Spleen (tissue), 13 donors: ENCODE measurements at places on chromosomes 12 and 14.

DNA sequence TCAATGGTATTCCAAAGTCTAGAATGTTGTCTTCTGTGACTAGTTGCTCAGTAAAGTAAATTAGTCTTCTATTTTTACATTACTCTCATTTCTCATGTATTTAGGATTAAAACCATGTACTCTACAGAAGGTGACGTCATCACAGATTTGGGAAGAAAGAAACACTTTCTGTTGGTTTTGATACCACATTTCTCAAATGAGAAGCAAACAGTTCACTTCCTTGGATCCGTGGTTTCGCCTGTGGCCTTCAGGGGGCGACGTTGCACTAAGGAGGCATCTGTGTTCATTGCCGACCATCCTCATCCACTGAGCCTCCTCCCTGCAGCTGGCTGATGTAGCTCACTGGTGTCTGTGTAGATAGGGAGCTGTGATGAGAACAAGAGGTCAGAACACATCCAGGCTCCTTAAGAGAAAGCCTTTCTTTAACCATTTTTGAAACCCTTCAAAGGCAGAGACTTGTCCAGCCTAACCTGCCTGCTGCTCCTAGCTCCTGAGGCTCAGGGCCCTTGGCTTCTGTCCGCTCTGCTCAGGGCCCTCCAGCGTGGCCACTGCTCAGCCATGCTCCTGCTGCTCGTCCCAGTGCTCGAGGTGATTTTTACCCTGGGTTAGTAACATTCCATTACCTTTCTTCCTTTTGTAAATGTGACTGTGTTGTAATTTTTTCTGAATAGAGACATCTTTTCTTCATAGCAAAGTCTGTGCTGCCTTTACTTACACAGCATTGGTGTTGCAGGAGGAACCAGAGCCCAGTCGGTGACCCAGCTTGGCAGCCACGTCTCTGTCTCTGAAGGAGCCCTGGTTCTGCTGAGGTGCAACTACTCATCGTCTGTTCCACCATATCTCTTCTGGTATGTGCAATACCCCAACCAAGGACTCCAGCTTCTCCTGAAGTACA, 220.6 kb upstream of the OR4E1 start:
- peak; percentile 71 for DNase-seq

- no peak for DNase-seq
Observed at GRCh38 chr14:91067186-91067585, 6.7 kb upstream of the RPS6KA5 start.

DNA sequence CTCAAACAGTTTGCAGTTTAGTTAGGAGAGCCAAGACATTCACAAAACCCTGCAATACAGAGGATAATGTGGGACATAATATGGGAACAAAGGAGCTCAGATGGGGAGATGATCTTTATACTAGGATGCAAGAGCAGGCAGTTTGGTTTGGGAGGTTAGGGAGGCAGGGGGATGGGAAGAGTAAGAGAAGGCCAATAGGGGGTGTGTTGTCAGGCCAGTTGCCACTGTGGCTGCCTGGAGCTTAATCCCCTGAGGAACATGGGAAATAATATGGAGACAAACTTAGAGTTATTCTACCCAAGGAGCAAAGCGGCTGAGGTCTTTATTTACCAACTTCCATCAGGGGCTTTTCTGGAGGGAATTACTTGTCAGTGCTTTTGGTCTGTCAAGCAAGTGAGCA, 10.0 kb upstream of the CSRP2 start:
- no peak for DNase-seq

GRCh38 chr14:31419967-31420318, 407 bp downstream of the HEATR5A start:
- peak; percentile 94 for DNase-seq

- DNase-seq = no peak
Observed at GRCh38 chr14:89794096-89794495, 160.4 kb downstream of the EFCAB11 start.

GRCh38 chr12:89451841-89452251, 72.8 kb downstream of the GALNT4 start:
- DNase-seq = no peak

DNA sequence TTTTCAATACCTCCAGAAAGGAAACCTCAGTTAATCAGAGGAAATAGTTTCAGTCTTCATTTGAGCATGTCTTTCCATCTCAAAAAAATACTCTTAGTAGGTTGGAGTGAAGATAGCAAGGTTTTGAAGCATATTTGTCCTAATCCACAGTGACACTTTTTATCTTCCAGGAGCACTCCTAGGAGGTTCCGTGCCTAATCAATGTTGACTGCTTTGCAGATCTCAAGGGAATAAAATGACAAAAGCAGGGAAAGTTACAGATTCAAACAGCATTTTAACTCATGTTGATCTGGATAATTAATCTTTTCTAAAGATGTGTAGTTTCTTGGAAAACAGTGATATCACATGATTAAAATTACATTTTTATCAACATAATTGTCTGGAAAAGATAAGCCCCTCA, 213.9 kb downstream of the ANO6 start:
- DNase-seq = no peak

DNA sequence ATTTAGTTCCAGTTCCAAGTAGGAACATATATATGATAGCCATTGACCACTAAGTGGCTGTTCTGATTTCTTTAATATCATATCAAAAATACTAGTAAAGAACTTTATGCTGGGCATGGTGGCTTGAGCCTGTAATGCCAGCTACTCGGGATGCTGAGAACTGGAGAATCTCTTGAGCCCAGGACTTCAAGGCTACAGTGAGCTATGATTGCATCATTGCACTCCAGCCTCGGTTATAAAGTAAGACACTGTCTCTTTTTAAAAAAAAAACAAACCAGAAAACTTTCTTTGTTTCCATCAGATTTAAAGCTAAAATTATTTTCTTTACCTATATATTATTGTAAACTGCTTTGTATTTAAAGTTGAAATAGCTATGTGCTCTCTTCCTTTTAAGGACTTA, 127.0 kb downstream of the SCAF11 start:
- DNase-seq = no peak

GRCh38 chr14:26933431-26933830, 335.6 kb upstream of the NOVA1 start:
- no peak for DNase-seq

GRCh38 chr12:127411166-127411915, 855.6 kb upstream of the TMEM132C start:
- no peak for DNase-seq

DNA sequence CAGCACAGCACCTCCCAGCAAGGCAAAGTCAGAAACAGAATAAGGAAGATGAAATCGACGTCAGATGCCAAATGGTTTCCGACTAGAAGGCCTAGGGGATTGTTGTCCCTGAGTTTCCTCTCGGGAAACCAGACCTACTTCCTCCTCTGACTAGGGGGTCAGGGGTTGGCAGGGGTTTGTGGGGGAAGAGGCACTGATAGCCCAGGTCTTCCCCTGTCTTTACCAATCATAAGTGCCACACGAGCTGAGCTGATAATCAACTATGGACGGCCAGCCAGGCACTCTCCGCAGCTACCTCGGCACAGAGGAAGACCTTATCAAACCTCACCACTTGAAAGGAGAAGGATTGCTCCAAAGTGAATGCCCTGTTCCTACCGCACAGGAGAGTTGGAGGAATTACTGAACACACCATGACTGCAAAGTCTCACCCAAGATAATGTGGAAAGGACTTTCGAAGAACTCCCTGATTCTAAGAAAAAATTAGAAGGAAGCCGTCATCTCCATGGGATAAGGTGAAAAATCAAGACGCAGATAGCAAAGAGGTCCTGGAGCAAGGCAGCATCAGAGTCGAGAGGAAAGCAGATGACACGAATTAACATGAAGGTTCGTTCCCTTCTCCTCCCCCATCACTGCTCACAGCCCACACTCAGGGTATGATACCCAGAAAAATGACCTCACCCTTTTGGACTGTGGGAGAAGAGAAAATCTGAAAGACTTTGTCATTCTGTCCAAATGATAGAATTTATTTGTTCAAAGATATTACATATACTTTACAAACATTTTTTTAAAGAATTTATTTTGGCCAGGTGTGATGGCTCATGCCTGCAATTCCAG, 77.7 kb upstream of the MED13L start:
- DNase-seq = no peak

DNA sequence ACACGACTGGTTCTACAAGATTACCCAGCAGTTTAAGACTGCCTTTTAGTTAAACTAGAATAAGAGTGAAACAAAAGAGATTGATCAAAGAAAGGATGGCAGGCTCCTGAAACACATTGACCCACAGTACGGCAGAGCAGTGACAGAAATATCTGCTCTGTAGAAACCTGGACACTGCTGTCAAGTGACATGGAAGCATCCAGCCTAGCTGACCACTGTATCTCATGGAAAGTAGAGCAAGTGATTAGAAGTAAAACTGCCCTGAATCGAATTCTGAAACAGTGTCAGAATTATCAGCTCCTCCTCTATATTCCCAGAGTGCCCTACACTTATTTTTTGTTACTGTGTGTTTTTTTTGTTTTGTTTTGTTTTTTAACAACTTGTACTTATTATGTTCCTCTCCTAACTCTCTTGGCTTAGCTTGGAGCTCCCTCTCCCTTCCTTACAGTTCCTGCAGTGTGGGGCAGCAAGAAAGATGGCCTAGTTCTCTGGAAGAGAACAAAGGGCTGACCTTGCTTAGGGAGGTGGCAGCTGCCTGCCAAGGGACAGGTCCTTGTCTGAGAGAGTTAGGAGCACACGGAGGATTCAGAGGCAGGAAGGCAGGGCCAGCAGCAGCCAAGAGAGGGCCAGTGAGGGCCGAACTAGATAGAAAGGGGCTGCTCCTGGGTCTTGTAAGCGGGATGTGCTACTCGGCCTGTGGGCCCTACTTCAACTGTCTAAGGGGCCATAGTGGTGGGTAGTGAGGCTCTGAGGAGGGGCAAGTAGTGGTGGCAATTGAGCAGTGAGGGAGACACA, 97.2 kb downstream of the PTPRR start:
- no peak for DNase-seq

GRCh38 chr12:79514730-79515529, 175.8 kb downstream of the PAWR start:
- no peak for DNase-seq

GRCh38 chr14:101726295-101726953, 35.1 kb upstream of the PPP2R5C start:
- DNase-seq = no peak

- DNase-seq = no peak
Observed at GRCh38 chr12:30016540-30017055, 232.9 kb upstream of the TMTC1 start.

DNA sequence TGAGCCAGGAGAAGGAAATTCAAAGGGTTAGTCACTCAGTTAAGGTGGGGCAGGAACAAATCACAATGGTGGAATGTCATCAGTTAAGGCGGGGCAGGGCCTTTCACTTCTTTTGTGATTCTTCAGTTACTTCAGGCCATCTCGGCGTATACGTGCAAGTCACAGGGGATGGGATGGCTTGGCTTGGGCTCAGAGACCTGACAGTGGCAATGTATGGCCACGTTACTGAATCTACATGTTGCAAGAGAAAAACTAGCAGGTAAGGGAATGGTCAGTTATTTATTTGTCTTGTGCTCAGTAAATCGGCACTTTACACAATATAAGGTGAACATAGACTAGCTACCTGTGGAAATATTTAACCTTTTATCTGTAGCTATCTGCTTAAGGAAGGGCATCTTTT, 11.9 kb downstream of the SLCO1B3 start:
- no peak for DNase-seq

- DNase-seq = no peak
Observed at GRCh38 chr12:70264067-70264867, 21.0 kb downstream of the CNOT2 start.

DNA sequence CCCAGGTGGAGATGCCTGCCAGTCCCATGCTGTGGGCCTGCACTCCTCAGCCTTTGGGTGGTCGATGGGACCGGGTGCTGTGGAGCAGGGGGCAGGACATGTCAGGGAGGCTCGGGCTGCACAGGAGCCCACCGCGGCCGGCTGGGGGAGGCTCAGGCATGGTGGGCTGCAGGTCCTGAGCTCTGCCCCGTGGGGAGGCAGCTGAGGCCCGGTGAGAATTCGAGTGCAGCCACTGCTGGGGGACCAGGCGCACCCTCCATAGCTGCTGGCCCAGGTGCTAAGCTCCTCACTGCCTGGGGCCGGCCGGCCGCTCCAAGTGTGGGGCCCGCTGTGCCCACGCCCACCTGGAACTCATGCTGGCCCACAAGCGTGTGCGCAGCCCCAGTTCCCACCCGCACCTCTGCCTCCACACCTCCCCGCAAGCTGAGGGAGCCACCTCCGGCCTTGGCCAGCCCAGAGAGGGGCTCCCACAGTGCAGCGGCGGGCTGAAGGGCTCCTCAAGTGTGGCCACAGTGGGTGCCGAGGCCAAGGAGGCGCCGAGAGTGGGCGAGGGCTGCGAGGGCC, 49.6 kb downstream of the DACT1 start:
- DNase-seq = no peak

DNA sequence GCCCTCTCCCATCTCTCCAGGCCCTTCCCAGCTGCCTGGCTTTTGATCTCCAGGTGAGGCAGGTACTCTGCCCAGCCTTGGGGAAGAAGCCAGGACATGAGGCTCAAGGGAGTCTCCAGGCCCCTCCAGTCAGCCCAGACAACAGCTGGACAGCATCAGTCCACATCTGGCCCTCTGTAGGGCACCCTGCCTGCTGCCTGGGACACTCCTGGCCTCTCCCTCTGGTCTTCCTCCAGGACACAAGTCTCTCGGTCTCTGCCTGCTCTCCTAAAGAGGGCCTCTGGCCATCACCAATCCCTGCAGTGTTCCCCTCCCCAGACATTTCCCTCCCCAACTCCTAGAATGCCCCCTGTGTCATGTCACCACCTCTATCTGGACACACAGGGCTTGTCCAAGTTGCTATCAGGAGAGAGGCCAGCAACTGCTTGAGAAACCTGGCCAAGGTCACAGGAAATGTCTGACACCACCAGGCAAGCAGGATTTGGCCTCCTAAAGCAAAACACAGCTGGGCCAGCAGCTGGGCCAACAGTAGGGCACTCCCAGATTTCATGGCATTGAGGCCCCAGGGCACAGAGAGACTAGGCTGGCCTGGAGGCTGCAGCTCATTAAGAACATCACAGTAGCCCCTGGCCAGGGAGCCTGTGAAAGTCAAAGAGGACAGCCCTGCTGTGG, 29.0 kb downstream of the LTBP2 start:
- DNase-seq = peak; percentile 51

- no peak for DNase-seq
Observed at GRCh38 chr14:32358781-32359180, 29.7 kb downstream of the AKAP6 start.

DNA sequence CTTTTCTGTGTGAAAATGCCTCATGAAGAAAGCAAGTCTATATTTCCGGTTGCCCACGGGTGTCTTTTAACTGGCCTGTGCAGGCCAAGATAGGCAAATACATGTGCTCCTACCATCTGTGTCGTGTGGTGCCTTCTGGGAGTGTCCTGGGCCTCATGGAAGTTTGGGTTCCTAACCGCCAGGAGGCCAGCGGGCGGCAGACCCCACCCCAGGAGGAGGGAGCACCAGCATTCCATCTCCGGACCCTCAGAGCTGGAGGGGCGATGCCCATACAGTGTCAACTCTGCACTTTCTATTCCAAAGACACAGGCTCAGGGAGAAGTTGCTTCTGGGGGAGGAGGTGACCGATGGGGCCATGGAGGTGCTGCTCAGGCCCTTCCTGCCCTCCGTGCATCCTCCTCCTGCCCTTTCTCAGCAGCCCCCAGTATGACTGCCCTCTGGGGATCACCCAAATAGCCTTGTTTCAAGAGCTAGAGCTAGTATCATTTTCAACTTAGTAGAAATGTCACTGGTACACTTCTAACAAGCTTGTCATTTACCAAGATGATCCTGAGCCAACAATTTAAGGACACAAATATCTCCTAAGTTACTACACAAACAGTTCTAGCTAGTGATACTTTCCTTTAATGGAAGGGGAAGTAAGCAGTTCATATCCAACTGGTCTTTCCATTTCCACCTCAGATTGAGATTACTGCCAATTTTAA, 17.8 kb downstream of the CCDC92 start:
- DNase-seq = no peak

GRCh38 chr14:91173904-91174303, 60.0 kb downstream of the DGLUCY start:
- no peak for DNase-seq

GRCh38 chr12:124833693-124834122, 30.0 kb downstream of the SCARB1 start:
- DNase-seq = no peak
